ENCODE measurements at places on chromosomes 6 and 20. TPM values are rescaled to one million over a fixed set of nuclear protein-coding genes. Genes with fewer than 3 reads are reported as not detected.

GRCh38 chr6:114707081-114707620, 364.3 kb upstream of the HS3ST5 start:
- no peak for DNase-seq

DNA sequence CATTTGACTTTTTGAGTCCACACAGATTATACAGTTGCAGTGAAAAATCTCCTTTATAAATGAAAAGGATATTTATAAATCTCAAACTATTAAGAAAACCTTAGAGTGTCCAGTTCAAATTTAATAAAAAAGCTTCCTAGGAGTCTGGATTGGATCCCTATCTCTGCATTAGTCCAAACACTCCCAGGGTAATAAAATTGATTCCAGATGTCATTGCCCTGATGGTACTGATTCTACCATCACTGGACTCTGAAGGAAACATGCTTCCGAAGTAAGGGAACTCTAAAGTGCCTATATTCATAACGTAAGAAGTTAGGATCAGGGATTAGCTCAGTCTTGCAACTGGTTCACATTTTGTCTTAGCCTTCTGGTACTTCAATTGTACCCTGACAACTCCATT, 1325.1 kb upstream of the MAP3K7 start:
- no peak for DNase-seq

GRCh38 chr20:6588296-6588695, 179.2 kb upstream of the BMP2 start:
- DNase-seq: peak; percentile 33

GRCh38 chr6:14728396-14729024, 517.4 kb upstream of the JARID2 start:
- peak; percentile 67 for DNase-seq

- DNase-seq: no peak
Measured at GRCh38 chr20:40325006-40325568, 363.9 kb downstream of the MAFB start.

GRCh38 chr6:121201105-121201504, 133.2 kb downstream of the TBC1D32 start:
- no peak for DNase-seq

DNA sequence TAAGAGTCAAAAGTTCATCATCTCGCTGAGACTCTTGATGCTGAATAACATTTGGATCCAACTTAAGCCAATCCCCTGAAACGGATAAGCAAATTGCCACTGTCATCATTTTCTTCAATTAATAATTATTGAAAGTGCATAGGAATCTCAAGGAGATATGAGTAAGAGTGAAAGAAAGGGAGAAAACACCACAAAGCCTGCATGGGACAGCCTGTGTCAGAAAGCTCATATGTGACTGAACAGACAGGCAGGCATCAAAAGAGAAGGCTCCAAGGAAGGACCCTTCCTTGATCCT, 13.3 kb downstream of the ATXN1 start:
- no peak for DNase-seq

DNA sequence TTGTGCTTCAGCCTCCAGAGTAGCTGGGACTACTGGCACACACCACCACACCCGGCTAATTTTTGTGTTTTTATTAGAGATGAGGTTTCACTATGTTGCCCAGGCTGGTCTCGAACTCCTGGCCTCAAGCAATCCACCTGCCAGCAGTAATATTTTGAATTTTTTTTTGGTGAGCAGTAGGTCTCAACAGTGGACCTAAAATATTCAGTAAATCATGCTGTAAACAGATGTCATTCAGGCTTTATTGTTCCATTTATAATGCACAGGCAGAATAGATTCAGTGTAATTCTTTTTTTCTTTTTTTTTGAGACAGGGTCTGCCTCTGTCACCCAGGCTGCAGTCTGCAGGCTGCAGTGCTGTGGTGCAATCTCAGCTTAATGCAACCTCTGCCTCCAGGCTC, 69.7 kb downstream of the NCOA3 start:
- no peak for DNase-seq

DNA sequence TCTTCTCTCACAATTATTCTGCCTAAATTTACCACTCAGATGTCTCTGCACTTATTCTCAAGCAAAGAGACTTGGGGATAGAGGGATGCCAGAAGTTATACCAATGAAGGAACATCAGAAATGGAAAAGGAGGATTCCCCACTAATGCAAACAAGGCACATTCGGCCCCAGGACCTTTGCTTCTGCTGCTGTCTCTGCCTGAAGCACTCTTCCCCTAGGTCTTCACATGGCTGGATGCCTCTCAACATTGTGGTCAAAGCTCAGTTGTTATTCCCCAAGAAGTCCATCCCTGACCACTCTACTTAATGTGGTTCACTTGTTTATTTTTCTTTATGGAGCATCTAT, 508.7 kb downstream of the DOK5 start:
- no peak for DNase-seq

GRCh38 chr6:150078788-150079187, 9.9 kb upstream of the ULBP3 start:
- no peak for DNase-seq

- DNase-seq: peak; percentile 7
Measured at GRCh38 chr6:106370639-106371038, 10.1 kb downstream of the CRYBG1 start.

GRM1 gene
- total RNA-seq: not detected

BPIFB3 gene
- total RNA-seq: not detected

SLC35B3 gene
- 33.9 TPM for total RNA-seq

GNAS-AS1 gene
- total RNA-seq: 0.25 TPM

ZSCAN31 gene
- total RNA-seq: 0.54 TPM

PLN gene
- not detected for total RNA-seq

All from GM23248 (cell line).